ENCODE measurements at places on chromosomes 5 and 9. TPM values are rescaled to one million over a fixed set of nuclear protein-coding genes. Genes with fewer than 3 reads are reported as not detected.

Gene FAM81B
- polyA plus RNA-seq, result 0.20 TPM

DNA sequence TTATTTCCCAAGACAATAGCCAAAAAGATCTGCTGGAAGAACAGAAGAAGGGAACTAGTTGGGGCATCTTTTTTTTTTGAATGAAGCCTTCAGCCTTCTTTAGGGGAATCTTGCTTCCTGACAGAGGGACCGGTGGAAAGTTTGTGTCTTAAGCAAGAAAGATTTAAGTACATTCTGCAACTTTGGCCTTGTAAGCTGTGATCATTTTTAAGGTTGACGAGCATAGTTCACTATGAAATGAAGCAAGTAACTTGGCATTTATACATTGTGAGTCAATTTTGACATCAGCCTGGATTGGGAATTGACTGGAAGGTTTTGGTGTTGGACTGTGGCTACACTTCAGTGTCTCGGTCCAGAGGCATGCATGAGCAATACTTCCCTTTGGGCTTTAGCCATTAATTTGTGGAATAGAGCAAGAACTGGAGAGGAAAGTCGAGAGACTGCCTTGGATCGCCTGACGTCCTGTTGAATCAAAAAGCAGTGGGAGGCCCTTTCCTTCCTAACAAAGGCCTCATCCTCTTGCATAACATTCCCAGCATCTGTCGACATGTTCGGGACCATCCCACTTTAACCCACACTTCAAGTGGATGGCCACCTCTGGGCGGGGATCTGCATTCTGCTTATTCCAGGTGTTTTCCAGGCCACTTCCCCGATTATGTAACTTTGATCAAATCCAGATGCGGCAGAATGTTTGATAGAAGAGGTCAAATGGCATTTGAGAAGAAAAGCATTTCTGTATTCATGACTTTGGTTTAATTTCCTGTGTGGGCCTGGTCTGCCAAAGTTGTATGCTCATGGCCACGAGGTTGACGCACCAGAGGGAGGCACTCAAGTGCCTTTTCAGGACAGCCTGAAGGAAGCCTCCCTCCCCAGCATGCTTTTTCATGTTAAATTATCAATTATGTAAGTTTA lies 12.5 kb downstream of the ABL1 start:
- DNase-seq, result no peak
- H3K27me3 ChIP-seq, result no peaks in the 10 kb centered on the region
- H3K27ac ChIP-seq, result no peak overlapping the region
- peaks cover 26% of the 10 kb centered on the region for H3K4me1 ChIP-seq
- no peaks in the 10 kb centered on the region for H3K36me3 ChIP-seq
- H3K4me3 ChIP-seq, result no peak overlapping the region

DNA sequence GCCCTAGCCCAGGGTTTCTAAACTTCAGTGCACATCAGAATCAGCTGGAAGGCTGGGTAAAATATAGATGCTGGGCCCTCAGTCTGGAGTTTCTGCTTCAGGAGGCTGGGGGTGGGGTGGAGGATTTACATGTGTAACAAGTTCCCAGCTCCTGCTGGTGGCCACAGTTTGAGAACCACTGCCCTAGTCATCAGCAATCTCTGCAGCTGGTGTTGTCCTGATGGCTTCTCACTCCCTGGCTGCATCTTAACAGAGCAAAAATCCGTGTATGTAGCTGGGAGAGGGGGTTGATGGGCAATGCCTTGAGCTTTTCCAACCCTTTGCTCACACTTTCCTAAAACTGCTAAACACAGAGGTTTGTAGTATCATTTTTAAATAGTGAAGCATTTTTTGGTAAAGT lies 186.0 kb upstream of the KLF9 start:
- DNase-seq, result no peak
- H3K4me3 ChIP-seq, result no peak overlapping the region
- H3K27me3 ChIP-seq, result no peaks in the 10 kb centered on the region
- no peak overlapping the region for H3K27ac ChIP-seq
- no peaks in the 10 kb centered on the region for H3K36me3 ChIP-seq

Gene SLC1A3
- polyA plus RNA-seq, result not detected

Gene QRFP
- not detected for polyA plus RNA-seq

DNA sequence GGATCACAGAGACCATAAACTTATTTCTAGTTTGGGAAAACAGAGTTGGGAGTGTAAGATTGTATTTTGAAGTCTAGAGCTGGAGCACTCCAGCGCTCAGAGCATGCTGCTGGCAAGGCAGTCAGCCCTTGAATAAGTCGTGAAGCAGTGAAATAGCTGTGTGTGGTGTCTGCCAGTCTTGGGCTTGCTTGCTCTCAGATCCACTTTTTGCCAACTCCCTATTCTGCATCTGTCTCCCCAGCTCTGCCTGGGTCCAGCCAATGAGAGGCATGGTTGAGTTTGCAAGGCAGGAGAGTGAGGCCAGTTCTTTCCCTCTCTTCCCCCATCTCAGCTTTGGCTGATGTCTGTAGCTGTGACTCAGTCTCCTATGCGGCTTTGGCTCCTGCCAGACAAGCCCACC lies 23.3 kb upstream of the RASGRF2 start:
- no peak overlapping the region for H3K27ac ChIP-seq
- H3K4me3 ChIP-seq, result no peak overlapping the region
- H3K4me1 ChIP-seq, result no peaks in the 10 kb centered on the region
- DNase-seq, result no peak

DNA sequence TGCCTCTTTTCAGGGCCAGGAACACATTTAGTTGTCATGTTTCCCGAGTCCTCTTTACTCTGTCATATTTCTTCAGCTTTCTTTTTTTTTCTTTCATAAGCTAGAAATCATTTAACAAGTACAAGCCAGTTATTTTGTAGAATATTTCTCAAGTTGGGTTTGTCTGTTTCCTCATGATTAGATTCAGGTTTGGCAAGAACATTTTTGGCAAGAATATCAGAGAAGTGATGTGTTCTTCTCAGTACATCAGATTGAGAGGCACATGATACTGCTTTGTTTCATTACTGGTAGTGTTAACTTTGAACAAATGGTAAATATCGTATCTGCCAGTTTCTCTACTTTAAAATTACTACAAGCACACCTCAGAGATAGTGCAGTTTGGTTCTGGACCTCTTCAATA lies 45.1 kb downstream of the PCSK5 start:
- no peak for DNase-seq
- H3K4me3 ChIP-seq, result no peak overlapping the region
- no peaks in the 10 kb centered on the region for H3K4me1 ChIP-seq
- H3K27ac ChIP-seq, result no peak overlapping the region
- no peaks in the 10 kb centered on the region for H3K36me3 ChIP-seq

Gene SNX30
- 10.6 TPM for polyA plus RNA-seq

DNA sequence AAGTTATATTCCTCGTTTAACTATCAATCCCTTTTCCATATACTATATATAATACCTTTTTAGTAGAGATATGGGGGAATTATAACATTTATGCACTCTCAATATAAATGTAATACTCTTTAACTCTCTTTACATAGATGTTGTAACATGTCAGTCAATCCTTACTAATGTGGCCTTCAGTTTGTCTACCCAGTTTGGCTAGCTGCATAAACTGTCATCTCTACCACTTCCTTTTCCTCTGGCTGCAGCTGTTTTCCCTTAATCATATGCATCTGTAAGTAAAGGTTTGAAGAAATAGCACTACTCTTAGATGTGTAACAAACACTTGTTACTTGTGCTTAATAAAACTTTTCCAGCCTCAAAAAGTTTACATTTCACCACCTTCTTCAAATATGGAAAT lies 13.4 kb downstream of the ABHD17B start:
- H3K27ac ChIP-seq, result no peak overlapping the region
- no peaks in the 10 kb centered on the region for H3K36me3 ChIP-seq
- no peak for DNase-seq
- H3K27me3 ChIP-seq, result no peaks in the 10 kb centered on the region
- no peaks in the 10 kb centered on the region for H3K4me1 ChIP-seq
- H3K4me3 ChIP-seq, result no peak overlapping the region

Gene TAL2
- 0.21 TPM for polyA plus RNA-seq

- no peaks in the 10 kb centered on the region for H3K36me3 ChIP-seq
- DNase-seq, result no peak
- H3K27me3 ChIP-seq, result peaks cover 17% of the 10 kb centered on the region
Measured at GRCh38 chr5:74357827-74358226, 282.7 kb downstream of the ENC1 start.

- no peak overlapping the region for H3K27ac ChIP-seq
- H3K4me3 ChIP-seq, result no peak overlapping the region
- no peaks in the 10 kb centered on the region for H3K4me1 ChIP-seq
- H3K36me3 ChIP-seq, result no peaks in the 10 kb centered on the region
- DNase-seq, result no peak
Measured at GRCh38 chr5:77935506-77936364, 159.6 kb upstream of the TBCA start.

- H3K4me3 ChIP-seq, result no peak overlapping the region
- DNase-seq, result no peak
- H3K27ac ChIP-seq, result no peak overlapping the region
- H3K4me1 ChIP-seq, result no peaks in the 10 kb centered on the region
- no peaks in the 10 kb centered on the region for H3K36me3 ChIP-seq
- H3K27me3 ChIP-seq, result no peaks in the 10 kb centered on the region
Measured at GRCh38 chr9:18429070-18429469, 44.9 kb upstream of the ADAMTSL1 start.

GRCh38 chr5:53733853-53734252 lies 173.4 kb downstream of the NDUFS4 start:
- no peak overlapping the region for H3K4me3 ChIP-seq
- H3K36me3 ChIP-seq, result no peaks in the 10 kb centered on the region
- no peaks in the 10 kb centered on the region for H3K27me3 ChIP-seq
- H3K27ac ChIP-seq, result no peak overlapping the region
- no peaks in the 10 kb centered on the region for H3K4me1 ChIP-seq

Gene PITX1
- 64.6 TPM for polyA plus RNA-seq

DNA sequence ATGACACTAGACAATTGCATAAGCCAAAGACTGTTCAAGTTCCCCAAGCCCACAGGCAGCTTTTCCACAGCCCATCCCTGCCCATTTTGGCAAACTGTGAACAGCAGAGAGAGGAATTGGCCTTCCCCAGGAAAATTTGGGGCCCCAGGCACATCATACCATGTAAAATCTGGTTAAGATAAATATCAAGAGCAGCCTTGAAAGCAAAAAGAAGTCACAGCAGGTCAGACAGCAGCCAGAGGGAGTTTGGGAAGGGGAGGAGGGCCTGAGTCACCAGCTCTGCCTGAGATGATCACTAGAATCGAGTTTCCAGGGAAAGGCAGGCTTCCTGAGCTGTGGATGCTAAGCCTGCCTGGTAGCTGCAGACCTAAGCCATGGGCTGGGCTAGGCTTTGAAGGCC lies 179.2 kb downstream of the RFK start:
- no peaks in the 10 kb centered on the region for H3K27me3 ChIP-seq
- H3K4me3 ChIP-seq, result no peak overlapping the region
- H3K4me1 ChIP-seq, result no peaks in the 10 kb centered on the region
- no peak overlapping the region for H3K27ac ChIP-seq
- no peak for DNase-seq

Gene CDH9
- not detected for polyA plus RNA-seq

DNA sequence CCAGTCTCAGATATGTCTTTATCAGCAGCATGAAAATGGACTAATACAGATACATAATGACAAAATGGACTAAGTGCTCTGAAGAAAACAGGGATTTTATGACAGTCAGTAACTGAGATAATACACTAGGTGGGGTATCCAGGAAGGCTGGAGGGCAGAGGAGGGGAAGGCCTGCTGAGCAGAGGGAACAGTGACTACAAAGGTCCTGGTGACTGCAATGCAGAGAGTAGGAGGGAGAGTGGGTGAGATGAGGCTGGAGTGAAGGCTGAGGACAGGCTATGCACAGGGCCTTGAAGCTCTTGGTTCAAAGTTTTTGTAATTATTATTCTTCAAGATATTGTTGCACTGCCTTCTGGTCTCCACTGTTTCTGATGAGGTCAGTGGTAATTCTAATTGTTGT lies 4.9 kb downstream of the ACOT12 start:
- H3K4me3 ChIP-seq, result no peak overlapping the region
- H3K36me3 ChIP-seq, result no peaks in the 10 kb centered on the region

GRCh38 chr5:38208782-38209378 lies 49.5 kb upstream of the EGFLAM start:
- H3K27me3 ChIP-seq, result no peaks in the 10 kb centered on the region
- peak; percentile 69 for DNase-seq
- no peak overlapping the region for H3K4me3 ChIP-seq

- no peak for DNase-seq
- H3K27ac ChIP-seq, result no peak overlapping the region
- H3K4me3 ChIP-seq, result no peak overlapping the region
- peaks cover 48% of the 10 kb centered on the region for H3K27me3 ChIP-seq
- no peaks in the 10 kb centered on the region for H3K4me1 ChIP-seq
- H3K36me3 ChIP-seq, result no peaks in the 10 kb centered on the region
Measured at GRCh38 chr9:93053781-93054331, 4.6 kb upstream of the SUSD3 start.

Gene ERAP2
- 4.0 TPM for polyA plus RNA-seq

- H3K4me1 ChIP-seq, result peaks cover 5% of the 10 kb centered on the region
- H3K27ac ChIP-seq, result no peak overlapping the region
- H3K36me3 ChIP-seq, result no peaks in the 10 kb centered on the region
- H3K4me3 ChIP-seq, result no peak overlapping the region
Measured at GRCh38 chr9:93960971-93961841, 6.1 kb upstream of the BARX1 start.

DNA sequence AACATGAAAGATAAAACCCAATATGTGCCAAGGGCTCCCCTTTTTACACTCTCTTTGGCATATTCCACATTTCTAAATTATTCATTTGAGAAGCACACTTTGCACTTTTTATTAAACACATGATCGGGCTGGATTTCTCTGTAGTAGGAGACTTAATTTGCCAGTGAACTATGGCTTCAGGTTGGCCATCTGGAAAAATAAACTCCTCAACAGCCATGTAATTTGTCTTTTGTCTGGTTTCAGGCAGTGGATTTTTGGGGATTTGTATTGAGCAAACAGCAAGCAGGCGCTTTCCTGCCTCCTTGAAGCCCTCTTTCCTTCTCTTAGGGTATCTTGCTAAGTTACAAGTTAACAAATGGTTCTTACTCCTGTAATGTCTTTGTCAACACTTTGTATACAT lies 73.0 kb upstream of the DMRTA1 start:
- H3K36me3 ChIP-seq, result no peaks in the 10 kb centered on the region
- H3K4me1 ChIP-seq, result no peaks in the 10 kb centered on the region
- H3K27me3 ChIP-seq, result no peaks in the 10 kb centered on the region
- H3K27ac ChIP-seq, result no peak overlapping the region
- H3K4me3 ChIP-seq, result no peak overlapping the region

Gene KIAA0825
- 0.05 TPM for polyA plus RNA-seq

- H3K27ac ChIP-seq, result no peak overlapping the region
- H3K4me1 ChIP-seq, result peaks cover 39% of the 10 kb centered on the region
- H3K4me3 ChIP-seq, result no peak overlapping the region
- no peak for DNase-seq
- H3K36me3 ChIP-seq, result no peaks in the 10 kb centered on the region
Measured at GRCh38 chr9:91814201-91814600, 135.8 kb downstream of the ROR2 start.

Gene SHISAL2B
- not detected for polyA plus RNA-seq

DNA sequence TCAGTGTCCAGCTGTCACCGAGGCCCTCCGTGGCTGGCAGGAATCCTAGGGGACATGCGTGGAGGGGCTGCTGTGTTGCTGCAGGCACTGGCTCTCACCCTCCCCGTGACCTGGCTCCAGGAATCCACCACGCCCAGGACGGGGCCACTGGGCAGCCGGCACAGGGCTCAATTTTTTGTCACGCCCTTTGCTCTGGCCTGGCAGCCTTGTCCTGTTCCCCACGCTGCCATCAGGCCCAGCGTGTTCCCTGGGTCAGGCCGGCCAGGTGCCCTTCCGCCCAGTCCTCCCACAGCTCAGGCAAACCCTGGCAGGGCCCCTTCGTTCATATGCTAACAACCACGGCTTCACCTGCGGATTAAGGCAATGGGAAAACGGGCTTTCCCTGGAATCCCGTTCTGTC lies 37.3 kb downstream of the PROP1 start:
- no peak overlapping the region for H3K4me3 ChIP-seq
- H3K4me1 ChIP-seq, result no peaks in the 10 kb centered on the region
- no peak for DNase-seq
- no peaks in the 10 kb centered on the region for H3K36me3 ChIP-seq

Gene HAVCR2
- not detected for polyA plus RNA-seq

Gene SPINK4
- polyA plus RNA-seq, result 5.1 TPM

All from K562 (cell line).